NCI-H1105 (cell line): ENCODE measurements at places on chromosomes 1 and 21.

- peak; percentile 80 for DNase-seq
These were observed at the start of gene RIMKLA for GRCh38 chr1:42380586-42381279. Gene RIMKLA (plus strand): TSS chr1:42380792. CDS start chr1:42380935, 143 bp downstream.

- DNase-seq, result no peak
These were observed 201.7 kb downstream of the ROR1 start for GRCh38 chr1:63975481-63975880.

DNA sequence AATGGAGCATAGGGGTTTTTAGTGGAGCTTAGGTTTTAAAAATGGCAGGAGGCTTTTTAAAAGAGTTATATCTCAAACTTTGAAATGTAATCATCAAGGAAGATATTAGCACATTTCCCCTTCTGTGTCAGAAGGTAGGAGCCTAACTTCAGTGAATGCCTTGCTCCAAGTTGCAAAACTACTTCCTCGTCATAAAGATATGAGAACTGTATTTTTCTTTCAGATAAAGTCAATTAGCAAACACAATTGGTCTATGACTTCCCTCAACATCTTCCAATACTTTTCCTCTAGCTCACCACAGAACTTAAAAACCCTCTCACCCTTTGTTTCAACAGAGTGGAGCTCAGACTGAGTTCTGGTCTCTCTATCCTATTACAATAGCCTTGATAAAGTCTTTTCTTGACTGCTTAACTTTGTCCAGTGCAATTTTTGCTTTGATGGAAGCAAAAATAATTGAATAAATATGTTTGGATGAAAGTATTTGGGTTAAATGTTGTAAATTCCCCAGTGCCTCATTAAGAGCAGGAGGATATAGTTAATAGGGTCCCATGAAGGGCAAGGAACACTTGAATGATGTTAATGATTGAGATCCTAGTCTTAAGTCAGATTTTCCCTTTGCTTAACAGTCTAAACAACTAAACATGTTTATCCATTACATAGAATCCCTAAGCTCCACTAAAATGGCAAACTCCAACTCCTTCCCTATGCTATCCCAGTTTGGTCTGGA, 58.9 kb downstream of the TNFSF18 start:
- no peak for DNase-seq

- no peak for DNase-seq
These were observed 45.8 kb upstream of the RCC2 start for GRCh38 chr1:17485281-17485680.

- no peak for DNase-seq
These were observed 101.1 kb downstream of the JAK1 start for GRCh38 chr1:64865105-64865757.

DNA sequence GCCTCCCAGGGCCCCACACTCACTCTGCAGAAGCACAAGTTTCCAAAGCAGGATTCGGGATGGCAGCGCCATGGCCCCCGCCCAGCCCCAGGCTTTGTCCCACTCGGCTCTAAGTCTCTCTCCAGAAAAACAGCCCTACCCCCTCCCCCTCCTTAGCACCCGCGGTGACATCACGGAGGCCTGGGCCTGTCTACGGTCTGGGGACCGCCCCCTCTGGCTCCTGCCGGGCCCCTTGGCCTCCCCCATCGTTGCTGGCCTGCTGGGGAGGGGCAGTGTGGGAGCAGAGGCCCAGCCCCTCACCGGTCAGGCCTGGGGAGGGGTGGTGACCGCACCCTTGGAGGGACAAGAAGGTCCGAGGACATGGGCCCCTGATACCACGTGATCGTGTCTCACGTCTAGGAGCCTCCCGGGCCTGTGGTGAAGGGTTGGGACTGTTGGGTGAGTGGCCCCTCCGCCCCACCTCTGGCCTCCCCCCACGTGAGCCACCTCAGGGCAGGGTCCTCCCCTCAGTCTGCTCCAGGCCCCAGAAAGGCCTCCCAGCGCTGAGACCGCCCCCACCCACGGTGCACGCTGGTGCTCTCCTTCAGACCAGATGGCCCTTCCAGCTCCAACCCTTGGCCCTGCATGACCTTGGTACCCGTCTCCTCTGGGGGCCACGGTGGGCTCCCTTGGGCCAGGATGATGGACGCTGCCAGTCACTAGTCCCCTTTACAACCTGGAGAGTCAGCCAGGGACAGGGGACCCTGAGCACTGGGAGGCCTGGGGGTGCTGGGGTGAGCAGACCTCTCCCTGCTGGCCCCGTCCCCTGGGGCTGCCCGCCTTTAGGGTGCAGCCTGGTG, at the start of gene MXRA8:
TSS of gene MXRA8 (minus strand) at position 123 of the 839 bp plus-strand sequence. CDS start at position 72, 51 bp downstream.
- DNase-seq, result no peak

DNA sequence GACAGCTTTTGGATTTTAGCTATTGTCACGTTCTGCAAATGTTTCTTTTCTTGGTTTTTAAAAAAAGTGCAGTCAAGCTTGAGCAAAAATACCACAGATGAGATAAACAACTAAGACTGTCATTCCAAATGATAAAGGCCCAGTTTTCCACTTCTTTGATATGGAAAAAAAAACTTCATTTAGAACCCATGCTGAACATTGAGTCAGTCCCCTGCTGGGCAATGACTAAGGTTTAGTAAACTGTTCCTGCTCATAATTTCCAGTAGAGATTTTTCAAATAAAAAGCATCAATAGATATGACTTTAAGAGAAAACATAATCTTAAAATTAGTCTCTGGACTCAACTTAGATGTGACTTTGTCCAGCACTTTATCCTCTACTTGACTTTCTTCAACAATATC, 167.9 kb upstream of the C8B start:
- no peak for DNase-seq

- DNase-seq, result no peak
These were observed 56.9 kb upstream of the IVNS1ABP start for GRCh38 chr1:185373813-185374529.

DNA sequence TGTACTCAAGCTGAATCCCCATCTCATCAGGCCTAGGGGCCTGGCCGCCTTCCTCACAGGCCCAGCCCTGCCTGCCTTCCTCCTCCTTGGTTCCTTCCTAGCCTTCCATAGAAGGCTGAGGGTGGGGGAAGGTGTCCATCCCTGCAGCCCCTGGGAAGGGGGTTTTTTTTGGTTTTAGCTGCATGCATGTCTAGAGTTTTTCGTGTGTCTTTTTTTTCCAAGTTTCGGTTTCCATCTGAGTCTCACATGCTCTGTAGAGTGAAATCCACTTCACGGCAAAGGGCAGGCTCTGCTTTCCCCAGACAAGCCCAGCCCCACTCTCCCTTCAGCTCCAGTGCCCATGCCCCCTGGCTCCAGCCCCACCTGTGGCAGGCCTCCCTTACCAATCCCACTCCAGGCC, 32.1 kb downstream of the GRHL3 start:
- no peak for DNase-seq

DNA sequence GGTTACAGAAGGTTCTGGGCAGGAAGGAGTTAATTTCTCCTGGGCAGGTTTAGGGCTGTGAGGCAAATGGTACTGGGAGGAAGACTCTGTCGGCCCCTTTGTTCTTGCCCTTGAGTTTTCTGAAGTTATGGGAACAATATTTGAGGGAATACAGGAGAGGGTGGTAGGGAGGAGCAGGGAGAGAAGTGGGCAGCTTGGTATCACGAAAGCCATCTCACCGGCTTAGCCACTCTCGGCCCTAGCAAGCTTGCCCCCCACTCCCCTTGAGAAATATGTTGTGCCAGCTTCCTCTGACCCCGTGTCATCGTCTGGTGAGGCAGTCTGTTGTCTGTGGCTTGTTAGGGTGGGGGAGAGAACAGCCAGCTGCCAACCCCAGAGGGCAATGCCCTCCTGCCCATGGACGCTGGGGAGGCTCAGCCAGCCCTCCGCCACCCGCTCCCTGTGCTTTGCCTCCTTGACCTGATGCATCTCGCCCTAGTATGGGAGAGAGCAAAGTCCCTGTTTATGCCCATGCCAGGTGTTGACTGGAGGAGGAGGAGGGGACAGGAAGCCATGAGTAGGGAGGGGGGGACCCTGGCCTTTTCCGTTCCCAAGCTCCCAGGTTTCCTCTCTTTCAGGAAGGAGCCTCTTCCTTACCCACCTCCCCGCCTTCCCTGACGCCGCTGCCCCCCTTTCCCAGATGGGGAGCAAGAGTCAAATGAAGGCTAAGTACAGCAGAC, 1.2 kb downstream of the EFNA1 start:
- no peak for DNase-seq

GRCh38 chr1:227357171-227357926, 39.1 kb upstream of the CDC42BPA start:
- DNase-seq, result no peak

- DNase-seq, result no peak
These were observed 68.9 kb downstream of the IFI44 start for GRCh38 chr1:78718566-78718965.

DNA sequence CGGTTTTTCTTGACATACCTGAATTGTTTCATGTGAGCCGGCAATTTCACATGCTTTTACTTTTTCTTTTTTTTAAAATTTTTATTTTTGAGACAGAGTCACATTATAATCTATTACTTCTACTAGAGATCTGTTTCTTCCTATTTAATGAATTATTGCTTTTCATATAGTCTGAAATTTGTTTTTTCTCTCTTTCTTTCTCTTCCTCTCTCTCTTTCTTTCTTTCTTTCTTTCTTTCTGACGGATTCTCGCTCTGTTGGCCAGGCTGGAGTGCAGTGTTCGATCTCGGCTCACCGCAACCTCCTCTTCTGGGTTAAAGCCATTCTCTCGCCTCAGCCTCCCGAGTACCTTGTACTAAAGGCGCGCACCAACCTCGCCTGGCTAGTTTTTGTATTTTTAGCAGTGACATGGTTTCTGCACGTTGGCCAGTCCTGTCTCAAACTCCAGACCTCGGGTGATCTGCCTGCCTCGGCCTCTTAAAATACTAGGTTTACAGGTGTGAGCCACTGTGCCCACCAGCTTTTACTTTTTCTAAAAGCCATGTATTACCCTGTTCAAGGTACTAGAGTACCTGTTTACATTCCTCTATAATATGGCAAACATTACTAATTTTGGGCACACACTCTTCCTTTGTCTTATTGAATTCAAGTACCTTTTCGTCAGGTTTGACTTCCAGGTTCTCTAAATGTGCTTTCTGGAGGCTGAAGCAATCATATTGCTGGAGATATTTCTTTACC, 86.5 kb upstream of the RHOU start:
- DNase-seq, result no peak

DNA sequence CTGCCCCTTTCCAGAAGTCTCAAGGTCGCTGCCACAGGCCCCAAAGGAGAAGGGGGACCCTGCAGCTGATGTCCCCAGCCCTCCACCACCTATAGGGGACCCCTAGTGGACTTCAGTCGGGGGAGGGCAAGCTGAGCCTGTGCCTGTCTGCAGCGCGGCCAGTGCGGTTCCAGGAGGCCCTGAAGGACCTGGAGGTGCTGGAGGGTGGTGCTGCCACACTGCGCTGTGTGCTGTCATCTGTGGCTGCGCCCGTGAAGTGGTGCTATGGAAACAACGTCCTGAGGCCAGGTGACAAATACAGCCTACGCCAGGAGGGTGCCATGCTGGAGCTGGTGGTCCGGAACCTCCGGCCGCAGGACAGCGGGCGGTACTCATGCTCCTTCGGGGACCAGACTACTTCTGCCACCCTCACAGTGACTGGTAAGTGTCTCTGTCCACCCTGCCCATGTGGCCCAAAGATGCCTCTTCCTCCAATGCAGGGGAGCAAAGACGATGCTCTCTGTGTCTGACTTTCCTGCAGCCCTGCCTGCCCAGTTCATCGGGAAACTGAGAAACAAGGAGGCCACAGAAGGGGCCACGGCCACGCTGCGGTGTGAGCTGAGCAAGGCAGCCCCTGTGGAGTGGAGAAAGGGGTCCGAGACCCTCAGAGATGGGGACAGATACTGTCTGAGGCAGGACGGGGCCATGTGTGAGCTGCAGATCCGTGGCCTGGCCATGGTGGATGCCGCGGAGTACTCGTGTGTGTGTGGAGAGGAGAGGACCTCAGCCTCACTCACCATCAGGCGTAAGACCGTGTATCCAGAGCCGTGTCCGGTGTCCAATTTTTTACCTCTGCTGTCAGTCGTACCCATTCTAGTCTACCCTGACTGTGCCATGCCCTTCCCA, 79.9 kb downstream of the OBSCN start:
- DNase-seq, result no peak

GRCh38 chr1:233144434-233144833, 151.1 kb downstream of the PCNX2 start:
- no peak for DNase-seq

- no peak for DNase-seq
These were observed 72.4 kb downstream of the COP1 start for GRCh38 chr1:176134666-176135065.

DNA sequence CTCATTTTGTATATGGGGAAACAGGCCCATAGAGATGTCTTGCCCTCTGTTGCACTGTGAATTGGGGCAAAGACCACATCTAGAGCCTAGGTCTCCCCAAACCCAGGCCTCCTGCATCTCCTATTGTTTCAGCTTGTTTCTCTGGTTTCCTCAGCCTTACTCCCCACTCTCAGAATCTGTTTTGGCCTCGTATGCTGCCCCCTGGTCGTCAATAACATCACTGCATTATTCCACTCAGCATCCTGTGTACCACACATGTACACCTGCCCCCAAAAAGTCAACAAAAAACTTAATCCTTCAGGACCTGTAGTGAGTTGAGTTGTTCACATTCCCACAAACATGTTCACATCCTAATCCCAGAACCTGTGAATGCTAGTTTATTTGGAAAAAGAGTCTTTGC, 184.8 kb downstream of the BRINP2 start:
- no peak for DNase-seq

DNA sequence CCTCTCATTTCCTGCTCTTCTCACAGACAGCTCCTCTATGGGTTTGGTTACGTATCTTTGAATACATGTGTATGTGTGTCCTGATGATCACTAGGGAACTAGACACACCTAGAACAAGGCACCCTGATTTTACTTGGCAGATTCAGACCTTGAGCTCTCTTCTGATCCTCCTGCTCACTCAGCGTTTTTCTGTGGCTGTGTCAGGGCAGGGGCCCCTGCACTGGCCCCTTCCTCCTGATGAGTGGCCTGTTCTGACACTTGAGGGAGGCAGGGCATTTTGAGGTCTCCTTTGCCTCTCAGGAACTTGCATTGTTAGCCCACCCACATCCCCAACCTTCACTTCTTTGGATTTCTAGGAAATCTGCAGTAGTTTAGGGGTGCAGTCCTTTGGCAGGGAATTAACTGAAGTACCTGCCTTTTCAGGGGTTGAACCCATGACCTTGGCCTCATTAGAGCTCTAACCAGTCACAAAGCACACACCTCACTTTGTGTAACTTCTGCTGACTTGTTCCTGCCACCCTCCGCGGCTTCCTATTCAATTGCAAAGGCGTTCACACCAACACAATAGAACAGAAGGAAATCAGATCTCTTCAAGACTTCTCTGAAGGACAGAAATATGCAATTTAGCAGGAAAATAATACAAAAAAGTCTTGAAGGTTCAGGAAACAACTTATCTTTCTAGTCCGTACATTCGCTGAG, 8.8 kb downstream of the SMYD2 start:
- DNase-seq, result no peak

GRCh38 chr1:198575292-198575691, 34.8 kb upstream of the ATP6V1G3 start:
- DNase-seq, result no peak

DNA sequence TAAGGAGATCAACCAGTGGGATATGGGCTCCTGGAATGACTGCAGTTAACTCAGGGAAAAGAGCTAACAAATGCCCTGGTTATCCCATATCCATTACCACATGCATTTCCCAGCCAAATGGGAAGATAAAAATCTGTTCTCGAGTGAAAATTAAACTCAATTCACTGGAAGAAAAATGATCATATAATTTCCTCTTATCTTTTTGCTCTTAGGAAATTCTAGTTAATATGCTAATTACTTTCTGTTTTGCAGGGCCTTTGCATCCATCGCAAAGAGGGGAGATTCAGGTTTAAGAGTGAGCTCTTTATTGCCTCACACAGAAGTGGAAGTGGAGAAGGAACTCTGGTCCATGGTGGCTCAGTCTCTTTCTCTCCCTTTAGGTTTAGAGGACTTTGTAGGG, 3.9 kb upstream of the IL24 start:
- DNase-seq, result no peak

GRCh38 chr21:45562965-45563364, 20.7 kb upstream of the SLC19A1 start:
- DNase-seq, result no peak
